ENCODE measurements at places on chromosomes 13 and 19. TPM values are rescaled to one million over a fixed set of nuclear protein-coding genes. Genes with fewer than 3 reads are reported as not detected.

The RFPL4AL1 gene
- not detected for total RNA-seq

The RINL gene
- 100.0 TPM for total RNA-seq

The TMEM221 gene
- not detected for total RNA-seq

The DKKL1 gene
- not detected for total RNA-seq

The RFXAP gene
- total RNA-seq, result 13.0 TPM

The PTGER1 gene
- total RNA-seq, result 0.29 TPM

DNA sequence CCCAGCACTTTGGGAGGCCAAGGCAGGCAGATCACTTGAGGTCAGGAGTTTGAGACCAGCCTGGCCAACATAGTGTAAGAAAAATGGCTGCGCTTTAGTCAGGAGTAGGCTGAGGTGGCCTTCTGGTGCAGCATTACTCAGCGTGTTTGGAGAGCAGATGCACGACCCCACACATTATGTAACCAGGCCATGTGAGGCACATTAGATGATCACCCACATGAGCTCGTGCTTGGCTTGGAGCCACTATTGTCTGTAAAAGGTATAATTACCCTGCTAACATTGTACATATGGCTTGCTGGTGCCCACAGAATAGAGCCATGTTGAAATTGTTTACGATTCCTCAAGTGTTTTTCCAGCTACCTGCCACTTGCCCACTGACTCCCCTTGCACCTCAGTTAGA is 24.0 kb upstream of the SCEL start:
- DNase-seq, result no peak

DNA sequence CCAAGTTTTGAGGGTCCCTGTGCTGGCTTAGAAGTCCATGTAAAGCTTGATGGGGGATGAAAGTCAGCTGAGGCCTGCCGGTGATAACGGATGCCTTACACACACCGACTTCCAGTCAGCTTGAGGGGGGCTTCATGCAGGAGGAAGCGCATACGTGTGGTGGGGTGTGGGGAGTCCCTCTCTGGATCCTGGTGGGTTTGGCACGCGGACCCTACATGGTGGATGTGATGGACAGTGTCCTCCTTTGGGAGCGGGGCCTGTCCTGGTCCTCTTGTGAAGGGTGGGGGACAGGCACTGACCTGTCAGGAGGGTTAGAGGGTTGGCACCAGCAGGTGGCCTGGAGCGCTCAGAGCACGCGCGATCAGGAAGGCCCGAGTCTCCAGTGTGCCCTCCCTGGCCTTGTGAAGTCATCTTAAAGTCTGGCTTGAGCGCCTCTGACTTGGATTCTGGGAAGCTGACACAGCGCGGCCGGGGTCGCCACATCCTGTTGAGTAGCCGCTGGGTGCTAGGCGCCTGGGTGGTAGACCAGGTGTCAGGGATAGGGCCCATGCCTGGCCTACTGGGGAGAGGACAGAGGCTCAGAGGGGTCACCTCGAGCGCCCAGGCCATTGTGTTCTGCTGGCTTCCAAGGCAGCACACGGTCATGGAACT is 2.9 kb downstream of the DAZAP1 start:
- peak; percentile 68 for DNase-seq

- DNase-seq, result no peak
Measured at GRCh38 chr13:30457306-30457891, 8.3 kb downstream of the HMGB1 start.

DNA sequence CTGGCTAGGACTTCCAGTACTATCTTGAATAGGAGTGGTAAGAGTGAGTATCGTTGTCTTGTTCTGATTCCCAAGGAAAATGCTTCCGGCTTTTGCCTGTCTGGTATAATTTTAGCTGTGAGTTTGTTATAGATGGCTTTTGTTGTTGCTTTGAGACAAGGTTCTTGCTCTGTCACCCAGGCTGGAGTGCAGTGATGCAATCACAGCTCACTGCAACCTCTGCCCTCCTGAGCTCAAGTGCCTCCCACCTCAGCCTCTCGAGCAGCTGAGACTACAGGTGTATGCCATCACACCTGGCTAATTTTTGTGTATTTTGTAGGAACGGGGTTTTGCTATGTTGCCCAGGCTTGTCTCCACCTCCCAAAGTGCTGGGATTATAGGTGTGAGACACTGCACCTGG is 6.1 kb upstream of the ZNF543 start:
- DNase-seq, result no peak

- DNase-seq, result no peak
Measured at GRCh38 chr19:7063339-7063738, 4.9 kb upstream of the MBD3L3 start.

DNA sequence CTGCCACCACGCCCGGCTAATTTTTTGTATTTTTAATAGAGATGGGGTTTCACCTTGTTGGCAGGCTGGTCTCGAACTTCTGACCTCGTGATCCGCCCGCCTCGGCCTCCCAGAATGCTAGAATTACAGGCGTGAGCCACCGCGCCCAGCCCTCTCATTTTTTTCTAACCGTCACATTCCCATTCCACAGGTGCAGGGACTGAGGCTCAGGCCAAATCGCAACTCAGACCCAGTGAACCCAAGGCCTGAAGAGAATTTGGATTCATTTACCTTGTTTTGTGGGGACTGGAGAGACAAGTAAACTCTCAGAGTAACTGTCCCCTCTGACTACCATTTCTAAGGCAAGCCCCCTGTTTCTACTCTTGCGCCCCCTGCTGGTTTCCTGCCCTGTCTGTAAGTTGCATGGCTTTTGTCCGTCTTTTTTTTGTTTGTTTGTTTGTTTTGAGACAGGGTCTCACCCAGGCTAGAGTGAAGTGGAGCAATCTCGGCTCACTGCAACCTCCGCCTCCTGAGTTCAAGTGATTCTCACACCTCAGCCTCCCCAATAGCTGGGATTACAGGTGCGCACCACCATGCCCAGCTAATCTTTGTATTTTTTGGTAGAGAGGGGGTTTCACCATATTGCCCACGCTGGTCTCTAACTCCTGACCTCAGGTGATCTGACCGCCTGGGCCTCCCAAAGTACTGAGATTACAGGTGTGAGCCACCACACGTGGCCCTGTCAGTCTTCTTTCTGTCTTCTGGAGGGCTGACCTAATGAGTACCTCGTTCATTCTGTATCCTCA is 2.3 kb upstream of the STRN4 start:
- peak; percentile 84 for DNase-seq

DNA sequence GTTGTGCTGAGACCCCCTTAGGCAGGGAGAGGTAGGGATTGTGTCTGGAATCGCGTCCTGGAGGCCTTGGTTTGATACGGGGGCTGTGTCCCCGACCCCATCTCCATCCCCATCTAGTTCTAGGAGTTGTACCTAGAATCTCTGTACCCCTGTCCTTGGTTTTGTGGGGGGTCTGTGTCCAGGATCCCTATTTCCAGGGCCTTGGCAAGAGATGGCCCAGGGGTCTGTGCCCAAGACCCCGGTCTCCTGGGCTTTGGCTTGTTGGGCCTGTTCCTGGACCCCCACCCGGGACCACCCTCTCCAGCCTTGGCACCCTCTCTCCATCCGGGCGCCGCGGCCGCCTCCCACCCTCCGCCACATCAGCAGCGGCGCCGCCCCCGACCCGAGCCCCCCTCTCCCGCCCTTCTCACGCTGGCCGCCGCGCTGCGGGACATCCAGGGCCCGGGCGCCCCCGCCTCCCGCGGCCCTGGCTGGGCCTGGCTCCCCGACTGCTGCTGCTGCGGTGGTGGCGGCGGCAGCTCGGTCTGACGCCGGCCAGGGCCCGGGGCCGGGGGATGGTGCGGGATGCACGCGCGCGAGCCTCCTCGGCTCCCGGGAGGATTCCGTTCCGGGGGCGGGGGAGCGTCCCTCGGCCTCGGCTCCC is at the start of gene NUMBL:
Gene NUMBL (minus strand): TSS at position 602 of the 643 bp plus-strand sequence. CDS start 168 bp downstream, at position 434.
- DNase-seq, result no peak

DNA sequence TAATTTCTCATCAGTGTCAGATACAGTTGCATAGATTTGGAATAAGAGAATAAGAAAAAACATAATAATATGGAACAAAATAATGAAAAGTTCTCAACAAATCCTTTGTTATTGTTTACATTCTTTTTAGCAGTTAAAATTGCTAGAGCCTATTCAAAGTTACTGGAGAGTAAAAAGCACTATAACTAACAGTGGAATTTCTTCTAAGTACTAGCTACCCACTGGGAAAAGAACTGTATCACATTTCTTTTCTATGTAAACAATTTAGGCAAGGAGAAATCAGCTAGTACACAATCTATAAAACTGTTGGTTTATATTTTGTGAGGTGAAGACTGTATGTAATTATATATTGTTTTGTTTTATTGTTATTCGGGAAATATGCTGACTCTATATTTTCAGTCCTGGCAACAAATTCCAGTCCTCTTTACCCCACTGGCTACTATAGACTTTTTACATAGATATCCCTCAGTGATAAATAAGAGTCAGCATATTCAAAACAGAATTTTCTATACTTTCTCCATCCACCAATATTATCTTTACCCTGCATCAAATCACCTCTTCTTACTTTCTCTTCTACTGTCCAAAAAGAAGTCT is 222.0 kb downstream of the PCDH9 start:
- DNase-seq, result no peak

GRCh38 chr19:4730740-4731171 is 7.1 kb upstream of the DPP9 start:
- DNase-seq, result peak; percentile 78

DNA sequence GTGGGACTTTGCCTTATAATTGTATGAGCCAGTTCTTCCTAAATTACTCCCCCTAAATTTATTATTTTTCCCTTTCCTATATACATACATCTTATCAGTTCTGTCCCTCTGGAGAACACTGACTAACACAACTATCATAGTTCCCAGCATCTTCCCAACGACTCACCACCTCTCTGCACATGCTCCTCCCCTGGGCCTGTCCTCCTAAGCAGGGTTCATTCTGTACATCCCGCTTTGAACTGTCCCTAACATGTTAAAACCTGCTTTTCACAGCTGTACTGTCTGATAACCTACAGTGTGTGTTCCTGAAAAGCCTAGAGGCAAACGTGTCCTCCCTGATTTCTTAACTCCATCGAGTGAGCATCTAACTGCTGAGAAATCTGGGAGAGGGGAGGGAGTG is 141.7 kb downstream of the EFNB2 start:
- DNase-seq, result no peak

DNA sequence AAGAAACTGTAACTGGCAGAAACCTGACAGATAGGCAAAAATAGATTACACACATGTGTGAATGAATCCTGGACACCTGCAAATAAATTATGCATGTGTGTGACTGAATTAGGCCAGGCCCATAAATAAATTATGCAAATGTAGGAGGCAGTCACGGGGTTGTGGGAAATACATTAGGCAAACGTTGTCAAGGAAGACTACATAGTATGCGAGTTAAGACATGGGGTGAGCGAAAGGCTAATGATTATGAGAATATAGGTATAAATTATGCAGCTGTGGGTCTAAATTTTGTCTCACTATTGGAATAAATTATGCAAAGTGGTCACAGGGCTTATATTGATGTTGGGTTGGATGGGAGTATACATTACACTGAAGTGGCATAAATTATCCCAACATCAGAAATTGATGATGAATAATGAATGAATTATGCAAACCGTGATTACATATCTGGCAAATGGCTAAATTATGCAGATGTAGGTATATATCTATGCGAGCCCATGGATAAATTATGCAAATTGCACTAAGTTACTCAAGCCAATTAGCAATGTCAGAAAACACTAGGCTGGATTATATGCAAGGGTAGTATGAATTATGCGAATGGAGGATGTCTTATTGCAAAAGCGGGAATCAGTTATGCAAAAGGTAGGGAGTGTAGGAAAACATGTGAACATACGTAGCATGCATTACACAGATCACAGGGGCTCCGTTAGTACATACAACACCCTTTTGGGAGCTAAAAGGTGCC is 6.8 kb downstream of the SLC8A2 start:
- no peak for DNase-seq

DNA sequence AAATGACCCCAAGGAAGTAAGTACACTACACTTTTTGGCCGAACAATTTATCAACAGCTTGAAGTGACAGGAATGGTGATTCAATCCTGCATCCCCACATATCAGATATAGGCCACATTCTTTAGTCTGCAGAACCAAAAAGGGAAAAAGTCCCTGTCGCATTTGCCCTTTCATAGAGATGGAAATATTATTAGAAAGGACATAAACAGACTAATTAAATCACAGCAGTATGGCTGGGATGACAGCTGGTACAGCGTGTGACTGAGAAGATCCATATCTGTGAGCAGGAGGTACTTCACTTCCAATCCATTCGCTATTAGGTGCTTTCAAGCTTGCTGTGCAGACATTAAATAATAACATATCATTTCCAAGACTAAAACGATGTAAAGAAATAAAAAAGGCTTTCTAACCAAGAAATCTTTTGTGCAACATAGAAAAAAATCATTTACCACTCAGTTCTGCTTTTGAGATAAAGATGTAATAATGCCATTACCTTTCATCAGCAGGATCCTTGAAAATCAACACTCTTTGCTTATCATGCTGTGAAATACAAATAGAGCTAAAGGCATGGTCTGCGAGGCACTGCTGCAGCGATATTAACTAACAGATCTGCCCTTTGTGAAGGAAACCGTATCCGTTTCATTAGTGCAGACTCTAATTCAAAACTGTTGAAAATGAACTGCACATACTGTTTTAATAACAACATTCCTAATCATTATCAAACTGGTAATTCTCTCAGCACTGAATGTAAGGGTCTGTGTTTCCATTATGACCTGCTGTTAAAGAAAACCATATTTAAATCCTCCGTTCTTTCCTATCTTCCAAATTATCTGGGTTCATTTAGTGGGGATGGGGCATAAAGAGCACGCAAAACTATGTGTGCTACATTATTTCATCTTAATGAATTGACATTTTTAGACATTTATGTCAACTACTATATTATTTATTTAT is 245.6 kb downstream of the DACH1 start:
- no peak for DNase-seq

GRCh38 chr19:2969104-2969504 is 8.3 kb upstream of the TLE6 start:
- DNase-seq, result no peak

DNA sequence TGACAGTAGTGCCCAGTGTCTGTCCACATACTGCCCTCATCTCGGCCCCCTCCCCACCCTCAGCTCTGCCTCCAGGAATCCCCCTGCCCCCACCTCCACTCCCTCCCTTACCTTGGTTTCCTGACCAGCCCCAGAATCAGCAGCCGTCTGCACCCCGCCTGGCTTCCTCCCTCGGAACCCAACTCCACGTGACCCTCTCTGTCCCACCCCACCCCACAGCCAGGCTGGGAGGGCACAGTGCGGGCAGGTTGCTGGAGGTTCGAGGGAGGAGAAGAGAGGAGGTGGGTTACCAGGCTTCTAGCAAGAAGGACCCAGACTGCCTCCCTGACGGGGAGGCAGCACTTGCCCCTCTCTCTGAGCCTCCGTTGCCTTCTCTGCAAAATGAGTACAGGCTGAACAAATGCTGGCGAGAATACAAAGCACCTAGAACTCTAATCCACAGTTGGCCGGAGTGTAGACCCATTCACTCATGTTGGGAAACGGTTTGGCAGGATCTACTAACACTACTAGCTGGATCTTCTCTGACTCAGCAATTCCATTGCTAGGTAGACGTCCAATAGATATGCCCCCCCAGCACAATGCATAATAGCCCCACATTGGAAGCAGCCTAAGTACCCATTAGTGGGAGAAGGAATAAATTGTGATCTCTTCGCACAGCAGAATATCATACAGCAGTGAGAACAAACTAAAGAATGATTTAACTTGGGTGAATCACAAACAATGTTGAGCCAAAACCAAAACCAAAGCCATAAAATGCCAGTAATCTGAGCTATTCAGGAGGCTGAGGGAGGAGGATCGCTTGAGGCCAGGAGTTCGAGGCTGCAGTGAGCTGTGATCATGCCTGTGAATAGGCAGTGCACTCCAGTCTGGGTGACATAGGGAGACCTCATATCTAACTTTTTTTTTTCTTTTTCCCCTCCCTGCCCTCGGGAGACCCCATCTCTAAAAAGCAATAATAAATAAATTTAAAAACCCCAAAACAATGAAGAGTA is at the start of gene RASAL3:
Gene RASAL3 (minus strand): TSS at position 151 of the 992 bp plus-strand sequence. CDS start 186 bp downstream, outside the sequence.
- DNase-seq, result peak; percentile 80

- DNase-seq, result no peak
Measured at GRCh38 chr13:98557937-98558792, 18.7 kb downstream of the STK24 start.
